ENCODE measurements at places on chromosomes 5 and 9. TPM values are rescaled to one million over a fixed set of nuclear protein-coding genes. Genes with fewer than 3 reads are reported as not detected.

DNA sequence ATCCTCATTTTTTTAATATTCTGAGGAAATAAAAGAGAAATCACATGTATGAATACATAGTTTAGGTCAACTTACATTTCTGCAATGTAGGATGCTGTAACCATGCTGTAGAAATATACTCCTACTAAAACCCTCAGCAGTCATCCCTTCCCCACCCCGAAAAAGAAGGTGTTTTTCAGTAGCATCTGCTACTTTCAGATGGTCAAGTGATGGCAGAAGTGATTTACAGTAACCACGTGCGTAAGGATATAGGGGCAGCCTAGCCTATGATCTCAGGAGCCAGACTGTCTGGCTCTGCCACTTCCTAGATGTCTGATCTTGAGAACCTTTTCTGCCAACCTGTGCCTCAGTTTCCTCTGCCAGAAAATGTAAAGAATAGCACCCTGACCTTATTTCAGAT lies 26.0 kb upstream of the SYK start:
- no peak for DNase-seq
- no peak overlapping the region for H3K4me3 ChIP-seq
- no peaks in the 10 kb centered on the region for H3K4me1 ChIP-seq
- H3K36me3 ChIP-seq: no peaks in the 10 kb centered on the region

DNA sequence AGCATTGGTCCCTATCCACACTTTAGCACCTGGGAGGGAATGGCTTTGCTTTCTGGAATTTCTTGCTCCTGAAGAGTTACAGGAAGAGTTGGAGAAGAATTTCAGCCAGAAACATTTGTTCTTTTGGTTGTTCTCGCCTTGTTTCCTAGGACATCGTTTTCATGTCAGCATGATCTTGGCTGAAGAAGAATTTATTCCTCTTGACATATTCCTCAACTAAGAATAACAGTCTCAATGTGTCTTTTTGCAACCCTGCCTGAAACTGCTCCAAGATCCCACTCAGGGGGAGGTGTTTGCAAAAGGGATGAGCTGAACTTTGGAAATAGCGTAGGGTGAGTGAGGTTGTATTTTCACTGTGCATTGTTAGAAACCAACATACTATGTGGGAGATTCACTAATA lies 26.1 kb downstream of the MAMDC2 start:
- no peaks in the 10 kb centered on the region for H3K27me3 ChIP-seq
- H3K4me3 ChIP-seq: no peak overlapping the region

DNA sequence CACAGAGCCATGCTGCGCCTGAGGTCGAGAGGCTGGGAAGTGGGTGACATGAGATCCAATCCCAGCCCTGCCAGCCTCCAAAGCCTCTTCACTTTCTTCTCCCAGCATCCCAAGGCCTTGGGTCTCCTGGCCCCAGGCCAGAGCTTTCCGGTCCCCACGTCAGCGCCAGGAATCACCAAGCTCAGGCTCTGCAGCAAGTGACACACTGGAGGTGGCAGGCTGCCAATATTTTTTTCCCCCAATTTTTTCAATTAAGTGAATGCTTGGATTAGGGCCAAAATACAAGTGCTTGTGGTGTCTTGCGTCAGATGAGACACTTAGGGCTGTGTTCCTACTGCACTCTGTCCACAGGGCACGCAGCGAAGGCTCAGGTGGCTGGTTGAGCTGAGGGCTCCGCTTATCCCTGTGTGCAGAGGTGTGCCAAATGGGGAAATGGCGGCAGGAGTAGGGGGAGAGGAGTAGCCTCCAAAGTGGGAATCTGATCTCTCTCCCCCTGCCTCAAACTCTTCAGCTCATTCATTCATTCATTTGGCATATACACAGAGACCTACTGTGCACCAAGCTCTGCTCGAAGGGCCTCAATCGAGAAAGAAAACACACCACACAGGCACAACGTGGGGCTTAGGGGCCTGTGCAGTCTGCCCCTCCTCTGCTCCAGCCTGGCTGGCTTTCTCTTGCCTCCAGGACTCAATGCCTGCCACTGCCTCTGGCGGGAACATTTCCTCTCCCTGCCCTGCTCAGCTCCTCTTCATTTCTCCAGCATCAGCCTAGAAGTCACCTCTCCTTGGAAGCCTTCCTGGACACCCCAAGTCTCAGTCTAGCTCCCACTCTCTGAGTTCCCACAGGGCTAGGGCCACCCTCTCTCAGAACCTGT lies 16.6 kb downstream of the SH3PXD2B start:
- DNase-seq: peak; percentile 77
- peaks cover 16% of the 10 kb centered on the region for H3K4me1 ChIP-seq
- H3K27ac ChIP-seq: peak overlapping the region; percentile 95
- no peaks in the 10 kb centered on the region for H3K36me3 ChIP-seq

DNA sequence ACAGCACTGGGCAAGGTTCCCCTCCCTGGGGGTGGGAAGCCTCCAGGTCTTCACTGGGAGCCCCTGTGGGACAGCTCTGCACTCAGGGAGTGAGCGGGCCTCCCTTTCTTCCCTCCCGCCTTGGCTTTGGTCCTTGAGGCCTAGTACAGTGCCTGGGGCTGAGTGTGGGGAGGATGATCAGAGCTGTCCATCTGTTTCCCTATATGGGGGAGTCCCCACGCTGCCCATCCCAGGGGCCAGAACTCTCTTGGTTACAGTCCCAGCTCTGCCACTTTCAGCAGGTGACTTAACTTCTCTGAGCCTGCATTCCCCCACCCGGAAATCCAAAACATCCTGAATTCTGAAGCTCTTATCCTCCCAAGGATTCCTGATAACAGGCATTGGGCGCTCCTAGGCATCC lies 42.6 kb downstream of the DAB2IP start:
- no peaks in the 10 kb centered on the region for H3K36me3 ChIP-seq
- no peak overlapping the region for H3K4me3 ChIP-seq
- peak overlapping the region; percentile 73 for H3K27ac ChIP-seq
- DNase-seq: no peak
- peaks cover 4% of the 10 kb centered on the region for H3K4me1 ChIP-seq
- H3K27me3 ChIP-seq: no peaks in the 10 kb centered on the region

GRCh38 chr9:14530841-14531240 lies 162.4 kb downstream of the ZDHHC21 start:
- DNase-seq: no peak
- no peak overlapping the region for H3K4me3 ChIP-seq
- H3K4me1 ChIP-seq: no peaks in the 10 kb centered on the region
- H3K36me3 ChIP-seq: peaks cover 5% of the 10 kb centered on the region
- no peaks in the 10 kb centered on the region for H3K27me3 ChIP-seq

- no peaks in the 10 kb centered on the region for H3K36me3 ChIP-seq
- peak; percentile 63 for DNase-seq
- peak overlapping the region; percentile 57 for H3K4me3 ChIP-seq
Measured at GRCh38 chr9:121698627-121699570, 47.5 kb downstream of the DAB2IP start.

DNA sequence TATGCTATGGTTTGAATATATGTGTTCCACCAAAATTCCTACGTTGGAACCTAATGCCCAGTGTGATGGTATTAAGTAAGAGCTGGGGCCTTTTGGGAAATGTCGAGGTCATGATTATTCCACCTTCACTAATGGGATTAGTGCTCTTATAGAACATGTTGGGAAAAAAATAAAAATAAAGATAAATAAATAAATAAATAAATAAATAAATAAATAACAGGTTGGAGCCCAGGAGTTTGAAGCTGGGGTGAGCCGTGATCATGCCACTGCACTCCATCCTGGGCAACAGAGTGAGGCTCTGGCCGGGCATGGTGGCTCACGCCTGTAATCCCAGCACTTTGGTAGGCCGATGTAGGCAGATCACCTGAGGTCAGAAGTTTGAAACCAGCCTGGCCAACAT lies 22.5 kb downstream of the BASP1 start:
- DNase-seq: no peak
- no peaks in the 10 kb centered on the region for H3K36me3 ChIP-seq
- no peaks in the 10 kb centered on the region for H3K27me3 ChIP-seq
- H3K27ac ChIP-seq: no peak overlapping the region

- no peak for DNase-seq
- H3K27ac ChIP-seq: peak overlapping the region; percentile 53
- no peaks in the 10 kb centered on the region for H3K27me3 ChIP-seq
- no peak overlapping the region for H3K4me3 ChIP-seq
- H3K4me1 ChIP-seq: peaks cover 4% of the 10 kb centered on the region
Measured at GRCh38 chr9:70438341-70438928, 24.0 kb upstream of the KLF9 start.

DNA sequence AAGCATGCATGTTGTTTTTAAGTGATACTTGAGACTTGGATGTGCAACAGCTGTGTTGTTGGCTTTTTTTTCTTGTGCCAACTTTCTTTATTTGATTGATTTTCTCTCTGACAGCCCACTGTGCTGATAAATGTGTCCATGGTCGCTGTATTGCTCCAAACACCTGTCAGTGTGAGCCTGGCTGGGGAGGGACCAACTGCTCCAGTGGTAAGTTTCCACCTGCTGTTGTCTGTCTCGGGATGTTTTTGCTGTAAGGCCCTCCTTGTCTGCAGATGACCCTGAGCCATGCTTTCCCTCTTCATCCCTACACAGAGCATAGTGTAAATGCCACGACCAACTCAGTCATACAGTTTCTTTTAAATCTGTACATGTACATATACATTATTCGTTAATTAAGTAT lies 79.2 kb downstream of the MEGF10 start:
- H3K27ac ChIP-seq: no peak overlapping the region
- H3K27me3 ChIP-seq: no peaks in the 10 kb centered on the region
- no peak for DNase-seq
- no peaks in the 10 kb centered on the region for H3K36me3 ChIP-seq

GRCh38 chr5:74326571-74327338 lies 313.8 kb downstream of the ENC1 start:
- H3K4me3 ChIP-seq: no peak overlapping the region
- DNase-seq: no peak
- H3K4me1 ChIP-seq: no peaks in the 10 kb centered on the region
- no peak overlapping the region for H3K27ac ChIP-seq
- H3K27me3 ChIP-seq: no peaks in the 10 kb centered on the region

DNA sequence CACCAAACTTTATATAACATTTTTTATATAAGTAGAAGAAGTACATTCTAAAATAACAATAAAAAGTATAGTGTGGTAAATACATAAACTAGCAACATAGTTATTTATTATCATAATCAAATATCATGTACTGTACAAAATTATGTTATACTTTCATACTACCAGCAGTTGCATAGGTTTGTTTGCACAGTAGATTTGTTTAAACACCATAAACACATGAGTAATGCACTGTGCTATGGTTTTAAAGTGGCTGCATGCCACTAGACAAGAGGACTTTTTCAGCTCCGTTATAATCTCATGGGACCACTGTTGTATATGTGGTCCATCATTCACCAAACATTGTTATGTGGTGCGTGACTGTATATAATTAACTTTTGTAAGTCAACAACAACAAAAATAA lies 137.6 kb downstream of the DRD1 start:
- no peaks in the 10 kb centered on the region for H3K27me3 ChIP-seq
- no peak overlapping the region for H3K4me3 ChIP-seq
- H3K4me1 ChIP-seq: no peaks in the 10 kb centered on the region

GRCh38 chr5:73158313-73158712 lies 14.7 kb upstream of the TMEM174 start:
- H3K36me3 ChIP-seq: no peaks in the 10 kb centered on the region
- no peak overlapping the region for H3K4me3 ChIP-seq
- DNase-seq: no peak
- no peaks in the 10 kb centered on the region for H3K4me1 ChIP-seq

GRCh38 chr9:93300175-93300572 lies 116.2 kb downstream of the WNK2 start:
- H3K36me3 ChIP-seq: no peaks in the 10 kb centered on the region
- H3K27me3 ChIP-seq: no peaks in the 10 kb centered on the region
- DNase-seq: peak; percentile 3
- H3K27ac ChIP-seq: no peak overlapping the region
- H3K4me3 ChIP-seq: no peak overlapping the region

DNA sequence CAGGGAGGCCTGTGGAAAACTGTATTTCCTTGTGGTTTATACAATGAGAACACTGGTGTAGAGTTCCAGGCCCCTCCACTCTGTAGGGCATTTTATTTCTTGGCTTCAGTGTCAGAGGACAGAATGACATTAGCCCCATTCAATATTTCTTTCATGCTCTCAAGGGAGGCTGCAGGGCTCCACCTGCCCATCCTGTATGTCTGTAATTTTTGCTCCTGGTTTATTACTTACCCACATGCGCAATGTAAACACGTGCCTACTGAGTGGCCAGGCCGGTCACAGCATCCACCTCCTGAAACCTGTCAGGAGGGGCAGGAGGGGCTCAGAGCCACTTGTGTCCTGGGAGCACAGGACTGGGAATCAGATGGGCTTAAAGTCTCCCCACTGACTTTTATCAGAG lies 82.4 kb downstream of the GADD45G start:
- H3K27ac ChIP-seq: no peak overlapping the region
- no peaks in the 10 kb centered on the region for H3K36me3 ChIP-seq
- DNase-seq: no peak
- H3K4me1 ChIP-seq: no peaks in the 10 kb centered on the region
- H3K27me3 ChIP-seq: no peaks in the 10 kb centered on the region

DNA sequence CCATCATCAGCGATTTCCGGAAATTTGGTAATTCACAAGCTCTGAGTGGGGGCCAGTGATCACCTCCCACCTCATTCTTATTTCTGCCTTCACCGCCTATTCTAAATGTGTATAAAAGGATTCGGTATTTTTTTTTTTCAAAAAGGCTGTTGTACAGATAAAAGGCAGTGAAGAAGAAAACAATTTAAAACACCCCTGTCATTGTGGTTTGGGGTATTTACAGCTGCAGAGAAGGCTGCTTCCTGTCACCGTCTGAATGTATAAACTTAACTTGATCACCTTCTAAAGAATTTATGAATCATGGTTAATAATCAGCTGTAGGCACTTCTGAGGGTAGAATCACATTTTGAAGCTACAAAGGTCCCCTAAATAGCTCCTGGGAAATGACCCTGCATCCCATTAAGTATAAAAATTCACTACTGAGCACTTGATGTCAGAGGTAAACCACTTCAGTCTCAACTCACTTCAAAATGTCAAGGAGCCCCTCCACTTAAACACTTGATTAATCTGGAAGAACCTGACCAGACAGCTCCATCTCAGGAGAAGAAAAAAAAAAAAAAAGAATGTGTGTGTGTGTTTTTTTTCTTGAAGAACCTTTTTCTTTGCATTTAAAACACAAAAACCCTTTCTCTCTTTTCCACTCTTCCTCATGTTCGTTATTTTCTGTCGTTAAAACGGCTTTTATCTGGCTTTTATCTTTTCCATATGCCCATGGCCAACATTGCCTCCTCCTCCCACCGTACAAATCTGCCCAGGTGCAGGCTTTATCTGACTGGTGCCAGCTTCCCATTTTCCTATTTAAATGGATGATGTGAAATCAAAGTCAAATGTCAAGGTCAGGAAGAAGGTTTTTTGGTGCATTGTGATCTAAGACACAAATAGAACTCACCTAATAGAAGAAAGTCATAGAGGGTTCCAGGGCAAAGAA lies 291.2 kb downstream of the IRX1 start:
- no peaks in the 10 kb centered on the region for H3K27me3 ChIP-seq
- no peaks in the 10 kb centered on the region for H3K4me1 ChIP-seq
- no peak overlapping the region for H3K27ac ChIP-seq
- H3K4me3 ChIP-seq: no peak overlapping the region

IFNA2 gene
- not detected for total RNA-seq

GDNF gene
- not detected for total RNA-seq

SERF1A gene
- total RNA-seq: 9.0 TPM

CD14 gene
- total RNA-seq: 26.0 TPM

EXOSC3 gene
- 12.4 TPM for total RNA-seq

LCN15 gene
- not detected for total RNA-seq

RAI14 gene
- total RNA-seq: 32.4 TPM

DNAH5 gene
- total RNA-seq: 0.37 TPM

Measured in uterus (tissue), 4 donors.